Activated naive CD8-positive, alpha-beta T cell treated with anti-CD3 and anti-CD28 coated beads for 36 hours (primary cell): ENCODE measurements at places on chromosomes 16 and 17.
A peak's percentile ranks its signal among the peaks of the same experiment; 100 is the strongest.

- no peak for DNase-seq
These were observed 4.4 kb upstream of the HOXB5 start for GRCh38 chr17:48597778-48598631.

DNA sequence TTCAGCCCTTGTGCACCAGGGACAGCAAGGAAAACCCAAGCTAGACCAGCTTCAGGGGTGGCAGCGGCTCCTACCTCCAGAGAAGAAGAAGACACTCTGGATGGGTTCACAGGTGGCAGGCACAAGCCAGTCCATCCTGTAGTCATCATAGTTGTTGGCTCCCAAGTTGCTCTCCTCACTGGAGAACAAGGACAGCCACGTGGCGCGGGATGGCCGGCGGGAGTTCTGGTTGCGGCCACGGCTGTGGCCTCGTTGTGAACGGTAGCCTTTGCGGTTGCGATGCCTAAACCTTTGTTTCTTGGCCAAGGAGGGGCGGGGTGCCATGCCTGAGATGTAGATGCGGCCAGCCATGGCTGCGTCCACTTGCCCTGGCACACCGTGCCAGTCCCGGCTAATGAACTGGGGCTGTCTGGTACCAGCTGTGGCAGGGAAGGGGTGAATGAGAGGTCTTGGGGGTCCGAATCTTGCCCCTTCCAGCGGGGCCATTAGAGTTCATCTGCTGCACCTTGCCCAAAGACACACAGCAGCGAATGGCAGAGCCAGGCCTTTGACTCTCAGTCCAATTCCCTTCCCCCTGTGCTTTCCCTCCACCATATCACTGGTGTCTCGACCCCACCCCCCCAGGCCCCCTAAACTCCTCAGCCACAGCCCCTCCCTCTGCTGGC is 2.3 kb downstream of the VTN start:
- no peak for DNase-seq

- DNase-seq = peak; percentile 6
These were observed 18.1 kb upstream of the MAF start for GRCh38 chr16:79618692-79619050.

DNA sequence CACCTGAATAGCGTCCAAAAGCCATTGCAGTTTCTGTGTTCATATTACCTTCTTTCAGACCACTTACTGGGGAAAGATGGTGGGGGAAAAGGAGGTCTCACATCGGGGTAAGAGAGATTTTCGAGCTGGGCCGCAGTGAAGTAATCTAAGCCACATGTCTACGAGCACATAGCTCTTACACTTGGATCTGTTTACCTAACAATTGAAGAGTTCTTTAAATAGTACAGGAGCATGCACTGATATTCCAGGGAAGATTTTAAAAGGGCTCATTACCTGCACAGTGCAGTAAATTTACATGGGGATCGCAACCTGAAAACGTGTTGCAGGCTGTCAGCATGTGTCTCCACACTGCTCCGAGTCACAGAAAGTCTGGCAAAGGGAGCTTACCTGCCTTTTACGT is 12.6 kb downstream of the MAF start:
- DNase-seq = no peak

DNA sequence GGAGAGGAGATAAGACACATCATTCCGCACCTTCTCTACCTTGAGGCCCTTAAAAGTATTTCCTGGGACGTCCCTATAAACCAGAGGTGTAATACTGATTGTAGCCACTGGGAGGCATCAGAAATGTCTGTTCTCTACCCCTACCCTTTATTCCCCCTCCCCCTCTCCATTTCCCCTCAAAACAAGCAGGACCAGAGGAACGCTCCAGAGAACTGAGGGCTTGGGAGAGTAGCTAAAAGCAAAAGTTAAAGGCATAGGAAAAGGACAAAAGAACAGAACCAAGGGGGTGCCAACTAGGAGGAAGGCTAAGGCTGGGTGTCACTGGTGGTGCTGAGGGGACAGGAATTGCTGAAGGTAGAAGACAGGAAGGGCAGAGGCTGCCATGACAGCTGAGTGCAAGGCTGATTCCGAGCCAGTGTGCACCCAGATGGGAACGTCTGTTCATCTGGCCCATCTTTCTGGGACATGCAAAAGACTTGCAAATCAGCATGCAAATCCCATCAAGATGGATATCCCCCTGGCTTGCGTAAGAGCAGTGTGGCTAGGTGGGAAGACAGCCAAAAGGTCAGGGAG is 6.7 kb downstream of the CAMTA2 start:
- peak; percentile 22 for DNase-seq

DNA sequence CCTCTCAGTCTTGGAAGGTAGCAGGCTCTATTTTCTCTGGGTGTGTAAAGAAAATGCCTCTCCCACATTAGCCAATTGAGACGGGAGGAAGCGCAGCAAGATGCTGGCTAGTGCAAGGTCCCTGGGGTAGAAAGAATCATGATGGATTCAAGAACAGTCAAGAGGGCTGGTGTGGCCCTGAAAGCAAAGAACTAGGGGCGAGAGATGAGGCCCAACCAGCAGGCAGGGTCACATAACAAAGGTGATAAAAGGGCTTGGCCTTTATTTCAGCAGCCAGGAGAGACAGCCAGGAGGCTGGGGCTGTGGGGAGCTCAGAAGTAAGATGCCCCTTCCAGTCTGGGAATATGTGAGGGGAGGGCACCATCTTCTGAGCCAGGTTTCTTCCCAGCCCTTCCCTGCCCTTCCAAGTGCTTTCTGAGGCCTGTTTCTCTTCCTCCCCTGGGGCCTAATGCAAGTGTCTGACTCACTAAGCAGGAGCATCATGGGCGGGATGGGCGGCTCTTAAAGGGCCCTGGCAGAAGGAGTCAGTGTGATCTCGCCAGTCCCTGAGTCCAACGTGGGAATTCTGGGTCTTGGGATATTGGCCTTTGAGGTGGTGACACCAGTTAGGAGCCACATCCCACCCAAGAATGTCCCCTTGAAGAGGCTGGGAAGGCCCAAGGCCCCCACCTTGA is 3.9 kb upstream of the NLRC5 start:
- no peak for DNase-seq

DNA sequence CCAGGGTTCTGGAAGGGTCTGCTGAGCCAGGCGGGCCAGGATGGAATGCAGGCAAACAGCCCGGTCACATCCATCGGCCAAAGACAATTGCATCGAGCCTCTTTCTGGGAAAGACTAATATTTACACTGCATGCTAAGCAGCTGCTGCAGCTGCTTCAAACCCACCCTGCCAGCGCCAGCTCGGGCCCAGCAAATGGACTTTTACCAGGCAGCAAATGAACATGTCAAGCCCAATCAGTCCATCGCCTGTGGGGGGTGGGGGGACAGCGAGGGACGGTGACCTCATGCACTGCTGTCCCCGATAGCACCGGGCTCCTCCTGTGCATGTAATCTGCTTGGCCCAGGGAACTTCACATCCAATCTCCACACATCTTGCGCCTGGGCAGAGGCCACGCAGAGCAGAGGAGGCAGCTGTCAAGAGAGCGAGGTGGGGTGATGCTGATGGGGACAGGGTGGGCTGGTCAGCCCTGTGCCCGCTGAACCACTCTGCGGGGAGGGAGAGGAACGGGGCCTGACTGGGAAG is 39.4 kb upstream of the CDH5 start:
- DNase-seq = no peak
